ENCODE measurements at places on chromosomes 7 and 10.

DNA sequence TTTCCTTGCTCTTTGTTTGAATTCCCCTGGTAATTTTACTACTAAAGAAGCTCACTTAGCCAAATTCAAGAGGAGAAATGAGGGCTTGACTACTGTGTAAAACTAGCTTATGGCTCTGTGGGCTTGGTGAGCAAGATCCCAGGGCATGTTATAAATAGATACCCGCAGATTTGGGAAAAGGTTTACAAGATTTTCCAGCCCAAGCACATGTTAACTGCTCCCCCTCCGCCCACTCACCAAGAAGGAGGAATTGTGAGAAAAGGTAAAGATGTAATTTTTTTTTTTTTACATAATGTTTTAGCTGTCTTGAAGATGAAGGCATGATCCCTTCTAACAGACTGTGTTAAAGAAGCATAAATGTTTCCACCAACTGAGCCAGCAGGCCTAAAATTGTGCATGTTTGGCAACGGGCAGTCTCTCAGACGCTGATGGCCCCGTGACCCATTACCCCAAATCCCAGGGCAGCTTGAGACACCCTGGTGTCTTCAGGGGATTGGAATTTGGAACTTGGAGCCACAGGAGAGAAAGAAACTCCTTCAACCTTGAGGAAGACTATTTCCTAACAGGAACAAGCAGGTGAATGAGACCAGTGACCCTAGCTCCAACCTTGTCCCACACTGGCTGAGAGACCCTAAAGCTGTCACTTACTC lies 429.8 kb upstream of the CELF2 start:
- no peak for DNase-seq

DNA sequence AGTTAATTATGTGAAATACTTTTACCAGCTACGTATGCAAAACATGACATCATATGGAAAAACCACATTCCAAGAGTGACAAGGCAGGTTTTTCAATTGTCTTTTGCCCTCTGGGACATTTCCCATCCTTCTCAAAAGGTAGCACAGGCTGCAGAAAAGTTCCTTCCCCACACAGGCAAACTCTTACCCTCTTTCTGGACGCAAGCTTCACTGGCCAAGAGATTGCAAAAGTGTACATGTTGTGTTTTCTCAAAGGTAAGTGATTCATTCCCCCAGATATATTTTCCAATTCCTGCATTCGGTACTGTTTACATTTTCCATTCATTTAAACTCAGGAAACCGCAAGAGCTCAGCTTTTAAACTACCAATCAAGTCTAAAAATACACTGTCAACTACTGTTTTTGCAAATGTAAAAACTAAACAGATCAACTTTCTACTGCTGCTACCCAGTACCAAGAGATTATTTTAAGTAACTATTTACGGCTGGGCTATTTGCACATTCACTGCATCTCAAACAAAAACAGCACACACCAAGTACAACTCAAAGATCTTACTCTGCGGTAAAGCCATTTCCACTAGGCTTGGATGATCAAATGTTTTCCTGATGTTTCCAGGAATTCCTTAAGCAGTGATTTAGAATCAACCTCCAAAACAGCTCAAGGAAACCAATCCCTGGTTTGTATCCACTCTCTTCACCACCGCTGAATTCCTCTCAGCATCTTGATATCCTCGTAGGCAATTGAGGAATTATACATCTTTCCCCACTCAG lies 233.6 kb upstream of the CCDC6 start:
- DNase-seq, result no peak

DNA sequence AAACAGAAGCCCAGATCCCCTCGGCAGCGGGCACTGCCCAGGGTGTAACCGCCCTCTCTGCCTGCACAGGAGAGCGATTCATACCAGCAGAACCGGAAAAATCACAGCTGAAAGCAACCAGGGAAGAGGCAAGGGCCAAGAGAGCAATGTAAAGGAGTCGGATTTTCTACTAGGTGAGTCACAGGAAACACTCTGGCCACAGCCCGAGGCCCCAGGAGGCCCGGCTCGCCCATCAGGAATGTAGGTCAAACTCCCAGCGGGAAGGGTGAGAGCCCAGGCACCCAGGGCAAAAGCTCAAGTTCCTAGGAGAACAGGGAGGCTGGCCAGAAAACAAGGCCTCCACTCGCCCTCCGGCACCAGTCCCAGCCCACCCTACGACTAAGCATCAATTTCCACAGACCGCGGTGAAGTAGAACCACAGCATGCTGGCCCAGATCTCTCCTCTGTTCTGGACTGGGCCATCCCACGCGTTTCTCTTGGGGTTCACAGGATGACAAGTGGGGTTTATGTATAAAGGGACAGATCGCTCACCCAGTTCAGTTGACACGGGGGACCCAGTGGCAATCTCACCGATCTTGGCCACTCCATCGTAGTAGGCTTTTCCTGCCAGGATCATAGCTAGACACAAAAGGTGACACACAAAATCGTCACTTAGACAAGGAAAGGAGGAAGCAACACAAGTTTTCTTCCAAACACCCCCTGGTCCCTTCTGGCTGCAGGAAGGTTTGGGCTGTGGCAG lies 46.2 kb downstream of the BAIAP2L1 start:
- DNase-seq, result peak; percentile 74

DNA sequence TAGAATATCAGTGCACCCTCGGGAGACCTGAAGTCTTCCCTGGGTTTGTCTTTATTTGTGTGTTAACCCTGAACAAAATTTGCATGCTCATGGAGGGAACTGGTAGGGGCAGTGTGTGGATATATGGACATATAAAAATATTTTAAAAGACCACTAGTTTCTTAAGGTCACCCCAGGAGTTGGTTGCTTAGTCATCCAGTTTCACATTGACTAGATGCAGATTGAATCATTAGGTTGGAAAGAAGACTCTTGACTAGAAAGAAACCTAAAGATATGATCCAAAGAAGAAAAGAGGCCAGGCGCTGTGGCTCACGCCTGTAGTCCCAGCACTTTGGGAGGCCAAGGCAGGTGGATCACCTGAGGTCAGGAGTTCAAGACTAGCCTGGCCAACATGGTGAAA lies 137.1 kb downstream of the KAT6B start:
- DNase-seq, result no peak

GRCh38 chr10:79280956-79281355 lies 66.3 kb upstream of the PPIF start:
- no peak for DNase-seq

DNA sequence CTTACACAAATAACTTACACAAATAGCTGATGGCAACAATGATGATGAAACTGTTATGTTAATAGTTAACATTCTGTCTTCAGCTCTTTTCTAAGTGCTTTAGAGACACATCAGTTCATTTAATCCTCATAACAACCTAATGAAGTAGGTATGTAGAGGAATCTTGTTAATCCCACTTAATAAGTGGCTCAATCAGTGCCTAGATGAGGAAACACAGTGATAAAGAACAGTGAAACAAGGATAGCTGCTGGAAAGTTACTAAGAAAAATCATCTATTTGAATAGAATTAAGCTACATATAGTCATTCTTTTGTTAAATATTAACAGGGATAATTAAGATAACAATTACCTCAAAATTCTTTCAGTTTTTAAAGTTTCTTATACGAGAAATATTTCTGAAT lies 487.6 kb downstream of the ARL4A start:
- DNase-seq, result no peak

DNA sequence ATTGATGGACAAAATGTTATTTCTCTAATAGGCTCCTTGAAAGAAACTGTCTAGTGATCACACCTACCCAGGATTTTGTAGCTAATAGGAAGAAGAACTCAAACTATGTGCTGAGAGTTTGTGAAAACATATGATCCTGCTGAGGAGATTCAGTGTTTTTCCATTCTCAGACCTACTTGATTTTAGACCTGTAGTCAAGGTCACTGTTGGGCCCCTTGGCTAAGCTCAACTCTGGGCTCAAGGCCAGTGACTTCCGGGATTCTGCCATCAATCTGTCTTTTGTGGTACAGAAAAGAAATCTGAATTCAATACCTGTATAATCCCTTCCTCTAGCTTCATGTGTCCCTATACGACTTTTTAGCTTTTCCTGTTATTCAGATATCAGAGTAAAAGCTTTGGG lies 79.7 kb upstream of the FERD3L start:
- DNase-seq, result no peak

DNA sequence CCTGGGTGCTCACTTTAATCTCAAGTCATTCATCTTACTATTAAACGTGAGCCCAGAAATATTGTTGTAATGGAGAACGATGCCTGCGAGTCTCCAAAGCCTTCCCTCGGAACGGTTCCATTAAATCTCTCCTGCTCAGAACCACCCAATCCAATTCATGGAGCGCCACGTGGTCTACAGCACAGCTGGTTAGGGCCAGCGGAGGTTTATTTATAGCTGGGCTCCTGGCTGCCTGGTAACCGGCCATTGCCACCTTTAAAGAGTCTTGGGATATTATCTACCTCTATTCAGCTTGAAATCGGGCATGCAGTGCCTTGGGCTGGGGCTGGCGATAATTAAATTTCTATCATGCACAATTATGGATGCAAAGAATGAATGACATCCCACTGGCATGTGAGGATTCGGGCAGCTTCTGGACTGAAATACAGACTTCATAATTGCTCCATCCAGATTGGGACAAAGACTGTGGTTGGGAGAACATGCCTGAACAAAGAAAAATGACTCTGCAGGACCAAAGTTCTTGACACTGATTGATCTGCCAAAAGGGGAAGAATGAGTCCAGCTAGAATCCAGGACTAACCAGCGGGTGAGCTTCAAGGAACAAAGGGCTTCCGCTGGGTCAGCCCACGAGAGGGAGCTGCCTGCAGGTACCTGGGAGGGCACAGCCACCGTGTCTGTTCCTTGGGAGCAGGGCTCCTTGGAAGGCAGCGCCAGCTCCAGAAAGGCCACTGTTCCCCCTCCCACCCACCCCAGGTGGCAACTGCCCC lies 7.3 kb downstream of the FAM20C start:
- DNase-seq, result no peak

DNA sequence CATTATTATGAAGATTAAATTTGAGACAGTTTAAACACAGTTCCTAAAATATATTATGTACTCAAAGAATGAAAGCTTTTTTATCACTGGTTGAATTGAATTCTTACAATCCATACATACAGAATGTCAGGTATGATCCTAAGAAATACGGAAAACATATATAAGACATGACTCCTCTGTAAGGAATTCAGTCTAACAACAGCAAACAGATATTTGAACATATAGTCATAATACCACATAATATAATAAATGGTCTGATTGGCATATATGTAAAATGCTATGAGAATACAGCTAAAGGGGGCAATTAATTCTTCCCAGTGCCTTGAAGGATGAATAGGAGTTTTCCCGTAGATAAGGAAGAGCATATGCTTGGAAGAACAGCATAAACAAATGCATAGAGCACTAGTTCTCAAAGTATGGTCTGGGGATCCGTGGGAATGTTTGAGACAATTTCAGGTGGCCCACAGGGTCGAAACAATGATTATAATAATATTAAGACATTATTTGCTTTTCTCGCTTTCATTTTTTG lies 10.6 kb upstream of the ARID5B start:
- no peak for DNase-seq

DNA sequence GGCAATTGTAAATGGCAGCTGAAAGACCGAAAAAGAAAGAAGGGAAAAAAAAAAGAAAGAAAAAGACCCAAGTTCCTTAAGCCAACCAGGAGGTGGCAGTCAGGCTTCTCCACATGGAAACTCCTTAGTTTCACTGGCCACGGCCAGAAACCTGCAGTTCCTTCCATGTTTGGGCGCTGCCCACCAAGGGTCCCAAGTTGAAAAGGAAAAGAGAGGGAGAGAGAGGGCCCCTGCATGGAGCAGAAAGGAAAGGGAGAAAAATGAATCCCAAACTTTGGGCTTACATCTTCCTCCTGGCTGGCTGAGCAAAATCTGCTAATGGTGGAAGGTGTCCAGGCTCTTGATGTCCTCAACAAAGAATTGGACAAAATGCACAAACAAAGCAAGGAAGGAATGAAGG lies 31.8 kb upstream of the ABCA13 start:
- no peak for DNase-seq

- DNase-seq, result no peak
Observed at GRCh38 chr10:127320176-127320575, 123.8 kb upstream of the INSYN2A start.
